ENCODE measurements at places on chromosomes 6 and 20.

- DNase-seq = no peak
Measured at GRCh38 chr20:15446373-15446772, 1109.0 kb upstream of the FLRT3 start.

DNA sequence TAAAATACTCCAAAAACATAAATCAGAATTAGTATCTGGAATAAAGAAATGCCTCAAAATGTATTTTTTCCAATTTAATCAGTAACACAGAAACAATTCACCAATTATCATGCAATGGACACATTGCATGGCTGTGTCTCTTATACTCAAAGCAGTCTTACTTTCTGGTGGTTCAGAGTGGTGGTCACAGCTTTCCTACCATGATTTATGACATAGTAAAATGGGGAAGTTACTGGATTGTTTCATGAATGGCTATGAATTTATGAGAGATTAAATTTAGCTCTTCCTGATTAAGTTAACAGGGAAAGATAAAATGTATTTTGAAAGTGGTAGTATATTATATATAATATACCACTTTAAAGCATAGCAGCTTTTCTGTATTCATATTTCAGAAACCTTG is 331.5 kb upstream of the MAP3K7 start:
- DNase-seq = no peak

GRCh38 chr20:41142245-41142644 is 4.9 kb downstream of the PLCG1 start:
- DNase-seq = no peak

DNA sequence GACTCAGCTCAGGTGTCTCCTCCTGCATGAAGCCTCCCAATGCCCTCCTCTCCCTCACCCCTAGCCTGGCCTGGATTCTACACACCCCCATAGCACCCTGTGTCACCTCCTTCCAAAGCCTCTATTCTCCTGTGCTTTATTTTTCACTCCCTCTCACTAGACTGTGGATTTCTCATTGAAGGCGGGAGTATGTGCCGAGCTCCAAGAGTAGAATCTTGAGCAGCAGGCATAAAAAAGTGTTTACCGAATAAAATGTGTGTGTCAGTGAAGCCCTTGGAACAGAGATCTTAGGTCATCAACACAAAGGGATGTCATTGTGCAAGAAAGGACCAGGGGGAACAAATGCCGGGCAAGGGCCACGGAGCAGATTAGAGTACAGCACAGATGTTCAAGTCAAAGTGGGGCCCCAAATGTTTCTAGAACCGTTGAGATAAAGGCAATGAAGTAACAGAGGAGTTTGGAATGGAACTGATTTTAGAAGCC is 106.1 kb upstream of the TMEM170B start:
- no peak for DNase-seq

- no peak for DNase-seq
Measured at GRCh38 chr20:32063695-32064094, 11.7 kb downstream of the HCK start.

- no peak for DNase-seq
Measured at GRCh38 chr6:358847-359246, 32.7 kb upstream of the IRF4 start.

GRCh38 chr6:136547336-136547735 is 2.9 kb downstream of the MAP7 start:
- DNase-seq = no peak

GRCh38 chr20:43983904-43984361 is 69.3 kb downstream of the TOX2 start:
- DNase-seq = peak; percentile 82

DNA sequence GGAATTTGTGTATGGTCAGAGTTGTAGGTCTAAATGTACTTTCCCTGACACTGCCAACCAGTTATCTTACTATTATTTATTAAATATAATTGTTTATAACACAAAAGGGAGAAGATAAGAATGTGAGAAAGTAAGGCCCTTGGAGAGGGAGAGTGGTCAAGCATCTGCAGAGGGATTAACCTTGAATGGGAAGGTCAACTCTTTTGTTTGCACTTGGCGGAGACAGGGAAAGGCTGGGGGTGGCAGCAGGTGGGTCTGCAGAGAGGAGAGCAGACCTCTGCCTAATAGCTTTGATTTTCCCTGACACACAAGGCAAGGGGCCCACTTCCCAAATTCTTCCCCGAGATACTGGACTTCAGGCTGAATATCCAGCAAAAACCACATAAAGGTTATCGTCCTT is 4.2 kb downstream of the LRP11 start:
- DNase-seq = no peak

All from NCI-H1417 treated with DMSO at 0.1 percent for 48 hours (cell line).